ENCODE measurements at places on chromosomes 13 and 19.

GRCh38 chr13:109750221-109750775, 36.1 kb downstream of the IRS2 start:
- no peak for DNase-seq

DNA sequence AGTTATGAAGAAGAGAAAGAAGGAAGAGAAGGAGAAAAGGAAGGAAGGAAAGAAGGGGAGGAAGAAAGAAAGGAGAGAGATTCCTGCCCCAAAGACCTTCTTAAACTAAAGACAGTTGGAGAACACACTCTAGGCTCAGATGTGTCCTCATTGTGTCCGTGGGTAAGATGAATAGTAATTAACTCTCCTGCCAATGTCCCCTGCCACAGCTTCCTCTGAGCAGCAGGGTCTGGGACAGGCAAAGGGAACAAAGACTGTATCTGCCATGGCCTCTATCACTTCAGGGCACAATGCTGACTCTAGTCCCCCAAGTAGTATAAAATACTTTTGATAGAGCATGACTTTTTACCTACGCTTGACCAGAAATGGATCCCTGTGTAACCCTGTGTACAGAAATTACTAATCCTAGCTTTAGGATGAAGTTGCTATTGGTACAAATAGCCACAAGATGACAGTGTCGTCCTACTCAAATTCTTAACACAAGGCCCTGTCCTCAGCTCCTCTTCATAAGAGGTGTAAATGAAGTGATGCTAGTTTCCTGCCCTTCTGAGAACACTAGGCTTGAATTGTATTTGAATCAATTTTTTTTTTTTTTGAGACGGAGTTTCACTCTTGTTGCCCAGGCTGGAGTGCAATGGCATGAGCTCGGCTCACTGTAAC, 186.2 kb upstream of the GPR12 start:
- DNase-seq, result no peak

DNA sequence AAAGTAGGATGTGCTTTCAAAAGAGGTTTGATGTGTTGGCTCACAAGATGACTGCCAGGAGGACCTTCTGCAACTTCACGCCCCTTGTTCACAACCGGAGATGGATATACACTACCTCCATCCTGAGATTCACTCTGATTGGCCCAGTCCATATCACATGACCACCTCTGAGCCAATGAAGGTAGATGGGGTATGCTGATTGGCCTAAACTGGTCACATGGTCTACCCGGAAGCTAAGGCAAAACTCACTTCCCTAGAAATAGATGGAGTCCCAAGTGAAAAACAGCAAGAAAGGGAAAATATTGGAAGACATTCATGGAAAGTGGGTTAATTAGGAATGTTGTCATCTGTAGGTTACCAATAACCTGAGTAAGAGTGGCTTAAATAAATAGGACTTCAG, 119.7 kb upstream of the MRI1 start:
- DNase-seq, result no peak

- no peak for DNase-seq
Measured at GRCh38 chr19:53883231-53883661, 1.2 kb downstream of the PRKCG start.

- no peak for DNase-seq
Measured at GRCh38 chr13:30340331-30341250, 33.2 kb upstream of the KATNAL1 start.

DNA sequence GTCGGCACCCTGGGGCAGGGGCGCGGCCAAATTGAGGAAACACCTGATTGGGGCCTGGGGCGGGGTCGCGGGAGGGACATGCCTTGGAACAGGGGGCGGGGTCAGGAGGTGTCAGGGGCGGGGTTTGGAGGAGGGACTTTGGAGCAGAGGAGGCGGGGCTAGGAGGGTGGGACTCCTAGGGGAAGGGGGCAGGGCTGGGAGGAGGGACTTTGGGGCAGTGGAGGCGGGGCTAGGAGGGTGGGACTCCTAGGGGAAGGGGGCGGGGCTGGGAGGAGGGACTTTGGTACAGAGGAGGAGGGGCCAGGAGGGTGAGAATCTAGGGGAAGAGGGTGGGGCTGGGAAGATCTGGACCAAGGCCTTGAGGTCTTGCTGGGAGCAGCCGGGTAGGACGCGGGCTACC, 21.9 kb downstream of the GRIN2D start:
- no peak for DNase-seq

GRCh38 chr19:10819124-10820060, 16.6 kb downstream of the TMED1 start:
- DNase-seq, result no peak

DNA sequence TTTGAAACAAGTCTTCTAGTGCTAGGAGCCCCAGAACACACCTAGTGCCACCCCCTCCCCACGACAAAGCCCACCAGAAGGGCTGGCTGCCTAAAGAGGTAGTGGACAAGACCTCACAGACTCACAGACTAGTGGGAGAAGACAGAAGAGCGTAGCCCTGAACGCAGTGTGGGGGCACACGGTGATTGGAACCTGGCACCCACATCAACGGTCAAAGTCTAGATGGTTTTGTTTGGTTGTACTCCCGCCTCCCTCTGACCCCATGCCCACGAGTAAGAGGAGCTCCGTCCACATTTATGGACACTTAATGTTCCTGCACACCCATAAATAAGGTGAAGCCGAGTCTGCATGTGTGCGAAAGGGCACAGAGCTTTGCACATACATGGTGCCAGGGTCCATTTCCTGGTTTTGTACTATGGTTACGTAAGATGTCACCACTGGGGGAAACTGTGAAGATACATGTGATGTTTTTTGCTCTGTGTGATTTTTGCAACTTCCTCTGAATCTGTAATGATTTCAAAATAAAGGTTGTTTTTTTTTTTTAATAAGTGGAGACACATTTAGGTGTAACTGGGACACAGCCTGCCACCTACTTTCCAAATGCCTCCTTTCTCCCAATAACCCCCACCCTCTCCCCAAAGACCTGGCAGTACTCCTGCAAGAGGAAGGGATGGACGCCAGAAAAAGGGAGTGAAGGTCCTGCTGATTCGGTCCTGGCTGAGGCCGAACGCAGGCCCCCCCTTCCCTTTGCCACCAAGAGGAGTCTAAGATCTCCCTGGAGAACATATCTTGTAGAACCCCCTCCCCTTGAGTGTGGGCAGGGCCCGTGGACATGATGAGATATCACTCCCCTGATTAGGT, 72.8 kb downstream of the GNG7 start:
- no peak for DNase-seq

- no peak for DNase-seq
Measured at GRCh38 chr19:21022996-21023395, 2.5 kb downstream of the ZNF430 start.

DNA sequence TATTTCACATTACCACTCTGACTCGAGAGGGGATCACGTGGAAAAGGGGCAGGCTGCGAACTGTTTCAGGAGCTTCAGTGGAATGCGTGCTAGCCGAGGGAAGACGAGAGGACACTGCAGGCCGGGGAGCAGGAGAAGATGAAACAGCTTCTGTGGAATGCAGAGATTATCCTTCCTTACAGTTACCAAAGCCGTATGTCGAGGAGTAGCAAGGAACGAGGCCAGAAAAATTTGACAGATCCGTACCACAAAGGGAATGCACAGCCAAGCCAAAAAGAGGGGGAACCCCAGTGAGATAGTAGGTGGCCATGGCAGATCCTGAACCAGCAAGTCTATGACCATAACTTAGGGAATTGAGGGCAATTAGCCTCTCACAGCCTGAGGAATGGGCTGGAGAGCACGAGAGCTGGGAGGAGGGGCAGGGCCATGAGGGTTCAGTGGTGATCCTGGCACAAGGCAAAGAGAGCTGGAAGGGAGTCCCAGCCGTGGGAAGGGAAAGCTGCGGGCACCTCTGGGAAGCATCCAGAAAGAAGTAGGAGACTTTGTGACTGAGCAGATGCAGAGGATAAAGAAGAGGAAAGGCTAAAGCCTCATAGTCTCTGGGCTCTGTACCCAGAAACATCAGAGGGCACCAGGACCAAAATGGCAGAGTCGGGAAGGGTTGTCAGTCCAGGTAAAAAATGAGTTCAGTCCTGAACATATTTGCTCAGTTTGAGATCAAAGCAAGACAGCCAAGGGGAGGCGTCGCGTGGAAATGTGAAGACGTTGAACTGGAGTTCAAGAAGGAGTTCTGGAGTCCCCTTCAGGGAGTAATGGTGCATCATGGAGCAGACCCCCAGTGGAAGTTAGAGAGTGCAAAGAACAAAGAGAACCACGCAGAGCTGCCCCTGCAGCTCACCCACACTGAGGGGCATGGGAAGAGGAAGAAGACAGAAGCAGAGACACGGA, 5.1 kb downstream of the COL4A1 start:
- no peak for DNase-seq

- DNase-seq, result no peak
Measured at GRCh38 chr19:13729859-13730258, 34.5 kb upstream of the MRI1 start.

DNA sequence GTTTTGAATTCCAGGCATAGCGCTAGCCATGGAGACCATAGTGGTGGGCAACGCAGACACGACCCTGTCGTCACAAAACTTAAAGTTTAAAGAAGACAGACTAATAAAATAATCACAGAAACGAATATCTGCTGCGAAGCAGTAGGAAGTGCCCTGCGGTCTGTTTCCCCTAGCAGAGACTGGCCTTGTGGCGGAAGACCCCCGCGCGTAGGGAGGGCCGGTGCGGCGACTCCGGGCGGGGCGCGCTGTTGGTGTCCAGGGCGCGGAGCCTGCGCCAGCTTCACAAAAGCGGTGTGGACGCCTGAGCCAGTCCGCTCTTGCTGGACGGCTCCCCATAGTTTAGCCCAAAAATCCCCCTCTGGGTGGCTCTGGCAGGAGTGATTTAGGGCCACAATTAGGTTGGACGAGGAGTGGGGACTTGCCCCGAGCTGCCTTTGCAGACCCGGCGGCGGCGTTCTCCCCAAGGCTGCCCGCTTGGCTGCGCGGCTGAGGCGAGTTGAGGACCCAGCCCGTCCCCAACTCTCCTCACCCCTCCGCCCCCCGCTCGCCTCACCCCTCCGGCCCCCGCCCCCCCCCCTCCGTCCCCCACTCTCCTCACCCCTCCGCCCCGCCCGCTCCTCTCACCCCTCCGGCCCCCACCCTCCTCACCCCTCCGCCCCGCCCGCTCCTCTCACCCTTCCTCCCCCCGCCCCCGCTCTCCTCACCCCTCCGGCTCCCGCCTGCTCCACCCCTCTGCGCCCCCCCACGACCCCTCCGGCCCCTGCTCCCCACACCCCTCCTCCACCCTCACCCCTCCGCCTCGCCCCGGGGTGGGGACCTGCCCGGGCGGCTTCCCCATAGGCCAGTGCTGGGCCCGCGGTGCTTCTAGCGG, 14.2 kb upstream of the LATS2 start:
- no peak for DNase-seq

DNA sequence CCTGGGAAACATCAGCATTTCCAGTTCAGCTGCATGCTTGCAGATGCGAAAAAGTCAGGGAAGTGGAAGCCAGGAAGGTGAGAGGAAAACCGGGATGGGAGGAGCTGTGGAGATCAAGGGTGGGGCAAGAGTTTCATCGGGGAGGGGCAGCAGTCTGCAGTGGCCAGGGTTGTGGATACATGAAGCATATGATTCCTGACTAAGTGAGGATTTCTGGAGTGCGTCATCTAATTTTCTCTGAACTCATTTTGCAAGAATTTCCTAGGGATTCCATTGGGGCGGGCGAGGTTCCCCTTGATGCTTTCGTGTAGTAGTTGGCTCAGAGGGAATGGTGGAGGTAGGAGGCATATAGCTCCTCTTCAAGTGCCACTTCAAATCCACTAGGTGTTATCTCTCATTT, 344.1 kb upstream of the TMTC4 start:
- DNase-seq, result no peak

GRCh38 chr19:42024622-42025111, 30.6 kb upstream of the ATP1A3 start:
- DNase-seq, result no peak

GRCh38 chr13:40024204-40024966, 368.9 kb downstream of the COG6 start:
- DNase-seq, result no peak

GRCh38 chr19:7529246-7529600, 6.3 kb upstream of the PNPLA6 start:
- no peak for DNase-seq

- no peak for DNase-seq
Measured at GRCh38 chr19:41940731-41941409, 12.6 kb upstream of the ERFL start.

- DNase-seq, result no peak
Measured at GRCh38 chr13:41471785-41472184, 14.4 kb downstream of the RGCC start.

DNA sequence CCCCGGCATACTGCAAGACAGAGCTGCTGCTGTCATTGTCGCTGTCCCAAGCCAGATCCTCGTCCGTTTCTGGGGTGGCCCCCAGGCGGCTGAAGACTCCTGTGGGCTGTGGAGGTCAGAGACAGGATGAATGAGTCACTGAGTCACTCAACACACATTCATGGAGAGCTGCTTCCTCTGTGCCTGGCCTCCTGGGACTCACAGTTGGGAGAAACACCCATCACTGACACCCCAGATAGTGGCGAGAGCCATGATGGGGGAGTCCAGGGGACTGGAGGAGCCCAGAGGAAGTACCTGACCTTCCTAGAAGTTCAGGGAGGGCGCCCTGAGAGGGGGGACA, 26.0 kb downstream of the C19orf47 start:
- no peak for DNase-seq

DNA sequence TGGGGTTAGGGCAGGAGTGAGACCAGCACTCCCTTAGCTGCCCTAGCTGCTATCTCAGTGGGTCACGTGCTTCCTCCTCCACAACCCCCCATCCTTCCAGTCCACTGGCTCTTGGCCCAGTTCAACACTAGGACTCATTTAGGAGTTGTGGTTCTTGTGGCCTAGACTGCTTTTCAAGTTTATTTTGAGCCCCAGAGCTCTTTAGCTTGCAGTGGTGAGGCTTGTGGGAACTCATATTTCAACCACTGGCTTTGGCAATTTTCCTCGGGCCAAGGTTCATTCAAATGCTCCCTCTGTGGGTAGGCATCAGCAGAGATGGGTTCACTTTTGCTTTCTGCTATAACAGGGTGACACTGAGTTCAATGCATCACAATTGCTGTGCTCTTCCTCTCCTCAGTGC, 436.2 kb upstream of the SLITRK5 start:
- DNase-seq, result no peak

GRCh38 chr19:48196933-48197665, 26.6 kb downstream of the ZSWIM9 start:
- DNase-seq, result no peak

GRCh38 chr13:68745502-68745901, 1362.1 kb upstream of the ATXN8OS start:
- DNase-seq, result no peak

GRCh38 chr13:108350579-108350978, 81.1 kb downstream of the TNFSF13B start:
- DNase-seq, result no peak

GRCh38 chr13:110412132-110412914, 105.2 kb downstream of the COL4A2 start:
- DNase-seq, result peak; percentile 81

GRCh38 chr19:1249298-1249989, 1.1 kb downstream of the MIDN start:
- DNase-seq, result peak; percentile 92

DNA sequence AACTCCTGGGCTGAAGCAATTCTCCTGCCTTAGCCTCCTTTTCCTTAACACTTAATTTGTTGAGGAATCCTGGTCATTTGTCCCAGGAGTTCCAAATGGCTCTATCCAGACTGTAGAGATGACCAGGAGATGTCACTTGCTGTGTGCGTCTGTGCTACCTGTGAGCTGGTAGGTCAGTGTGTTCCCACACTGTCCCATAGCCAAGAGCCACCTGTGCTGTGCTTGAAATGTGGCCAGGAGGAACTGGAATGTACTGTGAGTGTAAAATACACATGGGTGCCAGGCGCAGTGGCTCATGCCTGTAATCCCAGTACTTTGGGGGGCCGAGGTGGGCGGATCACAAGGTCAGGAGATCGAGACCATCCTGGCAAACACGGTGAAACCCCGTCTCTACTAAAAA, 29.4 kb upstream of the KDM4B start:
- no peak for DNase-seq

- DNase-seq, result no peak
Measured at GRCh38 chr13:74128156-74128767, 5.9 kb downstream of the KLF12 start.

Data from GOT3 (cell line).